Activated CD4-positive, alpha-beta T cell treated with anti-CD3 and anti-CD28 coated beads, Interleukin-2, amount 10 ng/mL, durations not matched to agents 7 days and 5 days (primary cell): ENCODE measurements at places on chromosomes 6 and 20.

DNA sequence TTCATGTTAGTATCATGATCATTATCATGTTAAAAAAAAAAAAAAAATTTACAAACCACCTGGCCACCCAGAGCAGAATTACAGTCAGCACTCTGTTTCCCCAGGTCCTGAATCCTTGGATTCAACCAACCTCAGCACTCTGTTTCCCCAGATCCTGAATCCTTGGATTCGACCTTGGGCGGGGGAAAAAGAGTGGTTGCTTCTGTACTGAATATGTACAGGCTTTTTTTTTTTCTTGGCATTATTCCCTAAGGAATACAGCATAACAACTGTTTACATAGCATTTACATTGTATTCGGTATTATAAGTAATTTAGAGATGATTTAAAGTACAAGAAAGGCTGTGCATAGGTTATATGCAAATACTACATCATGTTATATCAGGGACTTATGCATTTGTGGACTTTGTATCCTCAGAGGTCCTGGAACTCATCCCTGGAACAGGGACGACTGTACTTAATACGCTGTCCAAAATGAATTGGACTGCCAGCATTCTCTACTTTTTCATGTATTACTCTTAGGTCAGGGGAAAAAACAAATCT is 31.2 kb downstream of the GCNT2 start:
- no peak overlapping the region for H3K27ac ChIP-seq
- H3K27me3 ChIP-seq: no peaks in the 10 kb centered on the region
- no peak overlapping the region for H3K4me3 ChIP-seq
- peaks cover 4% of the 10 kb centered on the region for H3K36me3 ChIP-seq
- H3K4me1 ChIP-seq: no peaks in the 10 kb centered on the region

- H3K4me3 ChIP-seq: no peak overlapping the region
- no peaks in the 10 kb centered on the region for H3K4me1 ChIP-seq
- no peak overlapping the region for H3K27ac ChIP-seq
- no peak for DNase-seq
Measured at GRCh38 chr6:146265056-146265455, 236.2 kb downstream of the GRM1 start.

DNA sequence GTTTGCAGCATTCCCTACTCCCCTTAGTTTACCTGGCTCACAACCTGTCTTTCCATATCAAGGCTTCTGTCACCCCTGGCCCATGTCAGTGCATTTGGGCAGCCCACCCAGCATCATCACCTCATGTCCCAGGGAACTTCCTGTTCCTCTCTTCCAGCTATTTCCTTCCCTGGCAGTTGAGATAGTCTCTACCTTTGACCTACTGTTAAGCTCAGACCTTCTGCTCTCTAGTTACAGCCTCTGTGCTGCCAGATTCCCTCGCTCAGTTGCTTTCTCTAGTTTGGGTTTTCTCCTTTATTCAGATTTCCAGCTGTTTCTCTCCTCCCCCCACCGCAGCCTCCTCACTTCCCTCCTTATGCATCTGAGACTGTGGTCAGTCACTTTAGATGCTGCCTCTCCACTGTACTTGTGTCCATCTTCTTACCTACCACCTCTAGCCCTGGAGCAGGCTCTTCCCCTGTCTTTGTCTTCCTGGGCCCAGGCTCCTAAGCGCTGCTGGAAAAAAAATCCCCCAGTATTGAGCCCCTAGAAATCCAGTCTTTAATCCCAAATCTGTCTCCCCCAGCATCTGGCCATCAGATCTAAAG is 16.3 kb downstream of the PTPN1 start:
- no peaks in the 10 kb centered on the region for H3K27me3 ChIP-seq
- no peak for DNase-seq
- H3K4me3 ChIP-seq: no peak overlapping the region
- H3K27ac ChIP-seq: no peak overlapping the region
- H3K36me3 ChIP-seq: peaks cover 28% of the 10 kb centered on the region
- peaks cover 38% of the 10 kb centered on the region for H3K4me1 ChIP-seq

GRCh38 chr6:159973951-159974350 is 5.1 kb downstream of the IGF2R start:
- no peak overlapping the region for H3K4me3 ChIP-seq
- peak overlapping the region; percentile 19 for H3K27ac ChIP-seq
- peaks cover 84% of the 10 kb centered on the region for H3K4me1 ChIP-seq
- peaks cover 17% of the 10 kb centered on the region for H3K36me3 ChIP-seq
- DNase-seq: no peak

- H3K4me3 ChIP-seq: no peak overlapping the region
- H3K4me1 ChIP-seq: peaks cover 14% of the 10 kb centered on the region
- no peak overlapping the region for H3K27ac ChIP-seq
- H3K36me3 ChIP-seq: peaks cover 5% of the 10 kb centered on the region
- peaks cover 25% of the 10 kb centered on the region for H3K27me3 ChIP-seq
- no peak for DNase-seq
Measured at GRCh38 chr20:642398-643174, 10.4 kb downstream of the SRXN1 start.

GRCh38 chr6:47132724-47133123 is 90.6 kb upstream of the ADGRF1 start:
- H3K4me1 ChIP-seq: peaks cover 7% of the 10 kb centered on the region
- H3K36me3 ChIP-seq: no peaks in the 10 kb centered on the region
- no peak for DNase-seq
- no peak overlapping the region for H3K27ac ChIP-seq

- H3K4me1 ChIP-seq: peaks cover 10% of the 10 kb centered on the region
- no peak overlapping the region for H3K27ac ChIP-seq
- H3K4me3 ChIP-seq: no peak overlapping the region
- no peak for DNase-seq
- H3K27me3 ChIP-seq: peaks cover 4% of the 10 kb centered on the region
- H3K36me3 ChIP-seq: peaks cover 3% of the 10 kb centered on the region
Measured at GRCh38 chr6:42958125-42958524, 2.4 kb upstream of the GNMT start.

- no peaks in the 10 kb centered on the region for H3K27me3 ChIP-seq
- H3K27ac ChIP-seq: no peak overlapping the region
- DNase-seq: no peak
- H3K4me1 ChIP-seq: peaks cover 16% of the 10 kb centered on the region
- no peak overlapping the region for H3K4me3 ChIP-seq
- H3K36me3 ChIP-seq: peaks cover 23% of the 10 kb centered on the region
Measured at GRCh38 chr6:119182875-119183274, 104.4 kb upstream of the FAM184A start.

DNA sequence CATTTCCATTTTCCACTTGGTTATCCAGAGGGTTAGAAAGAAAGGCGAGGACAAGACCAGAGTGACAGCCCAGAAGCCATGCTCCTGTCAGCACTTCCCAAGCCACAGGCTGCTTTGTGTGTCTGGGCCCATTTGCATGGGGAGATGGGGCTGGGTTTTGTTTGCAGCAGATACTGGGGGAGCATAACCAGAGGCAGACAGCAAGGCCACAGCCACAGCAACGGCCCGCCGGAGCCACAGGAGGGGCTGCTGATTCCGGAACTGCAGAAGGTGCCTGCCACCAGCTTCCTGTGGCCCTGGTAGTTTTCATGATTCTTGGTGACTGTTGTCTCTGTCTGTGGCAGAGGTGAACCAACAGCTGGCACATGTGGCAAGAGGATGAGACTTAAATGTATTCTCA is 106.6 kb downstream of the DLL1 start:
- H3K27ac ChIP-seq: no peak overlapping the region
- no peaks in the 10 kb centered on the region for H3K36me3 ChIP-seq
- no peak overlapping the region for H3K4me3 ChIP-seq

DNA sequence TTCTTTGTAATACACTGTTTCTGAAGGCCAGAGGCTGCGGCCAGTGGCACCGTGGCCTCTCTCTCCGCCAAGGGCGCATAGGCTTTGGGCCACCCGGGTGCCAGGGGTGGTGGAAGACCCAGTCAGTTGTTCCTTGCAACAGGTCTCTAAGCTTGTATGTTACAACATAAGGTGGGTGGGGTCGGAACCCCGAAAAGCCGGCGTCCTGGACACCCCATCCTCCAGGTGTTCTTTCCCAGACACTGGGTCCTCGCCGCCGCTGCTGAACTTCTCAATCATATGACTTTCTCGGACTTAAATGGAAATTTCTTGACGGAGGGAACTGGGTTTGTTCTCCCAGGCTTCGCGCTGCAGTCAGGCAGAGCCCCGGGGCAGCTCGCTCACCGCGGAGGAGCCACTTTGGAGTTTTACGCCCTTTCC is 983 bp upstream of the KCNQ5 start:
- DNase-seq: no peak
- H3K36me3 ChIP-seq: no peaks in the 10 kb centered on the region
- peak overlapping the region; percentile 39 for H3K27ac ChIP-seq
- peaks cover 47% of the 10 kb centered on the region for H3K4me1 ChIP-seq
- H3K4me3 ChIP-seq: peak overlapping the region; percentile 73

GRCh38 chr20:23048283-23049200 is 930 bp downstream of the THBD start:
- peak overlapping the region; percentile 13 for H3K27ac ChIP-seq
- H3K36me3 ChIP-seq: no peaks in the 10 kb centered on the region
- DNase-seq: peak; percentile 41
- no peak overlapping the region for H3K4me3 ChIP-seq

DNA sequence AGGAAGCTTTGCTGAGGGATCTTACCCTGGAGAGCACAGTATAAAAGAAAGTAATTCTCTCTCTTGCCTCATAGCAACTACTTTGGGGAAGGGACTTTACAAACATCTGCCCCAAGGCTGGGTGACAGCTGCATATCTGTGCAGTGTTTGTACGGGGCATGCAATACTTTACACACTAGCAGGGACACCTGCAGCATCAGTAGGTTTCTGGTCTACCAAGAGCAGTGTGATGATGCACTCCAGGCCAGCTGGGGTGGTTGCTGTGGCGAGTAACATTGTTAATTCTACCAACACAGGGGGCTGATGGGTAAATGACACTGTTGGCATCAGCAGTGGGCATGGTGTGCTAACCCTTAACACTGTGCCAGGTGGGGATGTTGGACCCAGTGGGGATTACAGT is 48.0 kb downstream of the ADTRP start:
- peaks cover 8% of the 10 kb centered on the region for H3K36me3 ChIP-seq

DNA sequence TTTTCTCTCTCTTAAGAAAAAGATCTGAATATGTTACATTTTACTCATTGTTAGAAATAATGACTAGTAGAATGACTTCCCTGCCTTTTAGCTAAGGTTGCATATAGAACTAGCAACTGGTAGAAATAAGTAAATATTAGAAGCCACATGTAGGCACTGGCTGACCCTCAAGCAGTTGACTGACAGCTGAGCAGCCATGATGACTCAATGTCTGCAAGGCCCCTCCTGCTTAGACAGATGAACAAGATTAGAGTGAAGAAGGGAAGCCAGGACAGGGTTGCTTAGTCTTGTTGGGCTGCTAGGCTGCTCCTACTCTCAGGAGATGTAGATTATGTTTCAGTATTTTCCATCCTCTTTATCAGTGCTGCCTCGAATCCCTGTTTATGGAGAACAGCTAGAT is 6.5 kb downstream of the MEP1A start:
- DNase-seq: no peak
- H3K27ac ChIP-seq: no peak overlapping the region
- H3K36me3 ChIP-seq: no peaks in the 10 kb centered on the region

GRCh38 chr20:64030371-64031134 is 5.4 kb upstream of the C20orf204 start:
- H3K27ac ChIP-seq: no peak overlapping the region
- H3K27me3 ChIP-seq: no peaks in the 10 kb centered on the region
- H3K36me3 ChIP-seq: peaks cover 43% of the 10 kb centered on the region
- no peak for DNase-seq
- no peak overlapping the region for H3K4me3 ChIP-seq

DNA sequence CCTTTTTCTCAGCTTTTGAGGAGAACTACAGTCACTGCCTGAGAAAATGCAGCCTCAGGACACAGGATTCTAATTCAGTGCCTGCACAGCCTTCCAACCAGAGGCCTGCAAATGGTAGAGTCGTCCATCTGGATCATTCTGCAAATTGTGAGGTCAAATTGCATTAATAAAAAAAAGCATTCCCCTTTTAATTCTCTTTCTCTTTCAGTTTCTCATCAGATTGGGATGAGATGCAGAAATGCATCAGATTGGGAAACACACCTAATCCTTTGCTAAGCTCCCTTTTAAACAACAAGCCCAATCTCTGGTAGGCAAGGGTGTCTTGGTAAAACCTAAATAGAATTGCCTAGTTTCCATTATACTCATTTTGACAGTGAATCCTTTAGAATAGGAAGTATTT is 838.8 kb downstream of the MAFB start:
- DNase-seq: no peak
- H3K36me3 ChIP-seq: no peaks in the 10 kb centered on the region
- H3K27ac ChIP-seq: no peak overlapping the region
- H3K4me3 ChIP-seq: no peak overlapping the region

- no peaks in the 10 kb centered on the region for H3K27me3 ChIP-seq
- no peak for DNase-seq
- no peak overlapping the region for H3K4me3 ChIP-seq
- no peak overlapping the region for H3K27ac ChIP-seq
- H3K4me1 ChIP-seq: no peaks in the 10 kb centered on the region
Measured at GRCh38 chr6:153959276-153959675, 79.8 kb upstream of the OPRM1 start.

DNA sequence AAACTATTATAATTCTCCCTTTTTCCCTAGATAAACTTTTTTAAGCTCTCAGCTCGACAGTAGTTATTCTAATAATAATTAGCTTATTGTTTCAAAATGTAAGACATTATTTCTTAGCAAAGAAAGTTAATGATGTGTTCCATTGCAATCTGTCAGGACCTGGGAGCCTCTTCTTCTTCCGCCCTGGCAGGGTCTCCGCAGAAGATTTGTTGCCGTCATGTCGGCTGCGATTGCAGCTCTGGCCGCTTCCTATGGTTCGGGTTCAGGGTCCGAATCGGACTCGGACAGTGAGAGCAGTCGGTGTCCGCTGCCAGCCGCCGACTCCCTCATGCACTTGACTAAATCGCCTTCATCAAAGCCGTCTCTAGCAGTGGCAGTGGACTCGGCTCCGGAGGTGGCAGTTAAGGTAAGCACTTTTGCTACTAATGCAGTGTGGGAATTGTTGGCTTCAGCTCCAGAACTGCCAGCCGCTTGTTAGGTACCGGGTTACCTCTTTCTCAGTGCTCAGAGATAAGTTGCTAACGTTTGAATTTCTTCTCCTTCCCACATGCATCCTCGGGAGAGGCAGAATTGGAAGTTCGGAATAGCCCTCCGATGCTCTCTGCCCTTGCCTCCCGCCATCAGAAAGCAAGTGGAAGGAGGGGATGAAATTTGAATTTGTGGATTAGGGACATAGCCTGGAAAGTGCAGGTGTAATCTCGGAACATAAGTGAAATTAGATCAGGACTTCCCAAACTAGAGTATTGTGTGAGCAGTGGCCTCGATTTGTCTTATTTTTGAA is at the start of gene CDC40:
TSS of gene CDC40 (plus strand) at position 200 of the 781 bp plus-strand sequence. CDS start at position 218, 18 bp downstream.
- H3K4me3 ChIP-seq: no peak within 1 kb of the TSS
- peak; percentile 70 for DNase-seq
- no peak within 1 kb of the TSS for H3K27ac ChIP-seq
- peaks cover 10% of the 10 kb centered on the region for H3K27me3 ChIP-seq
- H3K36me3 ChIP-seq: no peaks in the 10 kb centered on the region
- peaks cover 12% of the 10 kb centered on the region for H3K4me1 ChIP-seq

DNA sequence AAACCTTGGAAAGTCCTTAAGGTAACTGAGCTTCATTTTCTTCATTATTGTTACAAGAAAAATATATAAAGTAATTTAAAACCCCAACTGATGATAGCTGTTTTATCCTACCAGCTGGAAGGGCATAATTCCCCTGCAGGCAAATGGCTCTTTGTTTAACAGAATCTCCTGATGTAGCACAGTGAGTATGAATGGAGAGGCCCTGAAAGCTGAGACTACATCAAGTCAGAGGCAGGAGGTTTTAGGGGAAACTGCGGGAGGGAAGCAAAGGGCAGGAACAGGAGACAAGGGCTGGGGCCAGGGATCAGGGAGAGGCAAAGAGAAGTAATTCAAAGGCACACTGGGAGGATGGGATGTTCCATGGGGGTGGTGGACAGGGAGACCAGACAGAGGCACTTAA is 119.0 kb upstream of the LRFN2 start:
- no peak for DNase-seq
- H3K27ac ChIP-seq: no peak overlapping the region
- H3K4me1 ChIP-seq: no peaks in the 10 kb centered on the region
